ENCODE measurements at places on chromosomes 7 and 10. TPM values are rescaled to one million over a fixed set of nuclear protein-coding genes. Genes with fewer than 3 reads are reported as not detected.

The SLC26A5 gene
- polyA plus RNA-seq: not detected

GRCh38 chr10:116720241-116720643 lies 22.1 kb downstream of the HSPA12A start:
- DNase-seq: no peak

The RGR gene
- 4.0 TPM for polyA plus RNA-seq

The LGI1 gene
- not detected for polyA plus RNA-seq

DNA sequence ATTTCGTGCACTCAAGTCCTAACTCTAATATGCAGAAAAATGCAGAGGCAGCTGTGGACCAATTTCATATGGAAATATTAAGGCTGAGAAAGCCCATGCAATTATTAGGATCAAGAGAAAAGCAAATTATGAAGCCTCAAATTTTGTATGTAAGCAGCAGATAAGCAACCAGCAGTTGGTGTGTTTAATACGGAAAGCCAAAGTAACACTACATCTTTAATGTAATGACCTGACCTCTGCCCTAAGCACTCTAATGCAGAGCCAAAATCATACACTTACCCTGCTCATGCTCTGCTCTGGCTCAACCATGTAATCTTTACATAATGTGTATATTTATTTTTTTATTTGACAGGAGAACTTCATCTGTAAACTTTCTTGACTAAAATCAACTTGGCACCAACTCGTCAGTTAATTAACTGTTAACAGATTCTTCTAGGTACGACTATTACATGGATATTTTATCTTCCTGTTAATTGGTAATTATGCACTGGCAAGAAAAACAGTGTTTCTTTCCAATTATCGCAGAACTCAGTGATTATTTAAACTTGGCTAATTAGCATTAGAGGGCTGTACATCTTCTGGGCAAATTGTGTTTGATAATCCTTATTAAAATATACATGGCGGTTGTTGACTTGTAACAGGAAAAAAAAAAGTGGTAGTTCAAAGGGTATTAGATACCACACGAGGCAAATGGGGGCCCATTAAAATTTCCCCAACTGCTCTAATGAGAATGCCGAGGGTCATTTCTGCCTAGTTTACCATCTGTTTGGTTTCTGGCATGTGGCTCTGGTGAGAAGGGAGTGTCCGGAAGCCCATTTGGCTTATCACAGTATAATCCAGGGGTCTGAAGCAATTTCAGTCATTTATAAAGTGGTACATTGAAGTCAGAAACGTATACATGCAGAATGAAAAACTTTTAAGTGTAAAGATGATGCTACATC lies 94.5 kb downstream of the RELN start:
- DNase-seq: no peak

The RASA4B gene
- 6.9 TPM for polyA plus RNA-seq

The PMS2 gene
- 3.0 TPM for polyA plus RNA-seq

Data from heart right ventricle (tissue), 16 donors.